Frontal cortex (tissue), 4 donors: ENCODE measurements at places on chromosomes 5 and 9. TPM values are rescaled to one million over a fixed set of nuclear protein-coding genes. Genes with fewer than 3 reads are reported as not detected.

- DNase-seq, result peak; percentile 53
Observed at GRCh38 chr9:122370869-122371755, at the start of gene PTGS1. Gene PTGS1, plus strand, starts transcription at chr9:122371024. Its CDS starts 61 bp downstream, at chr9:122371085.

GRCh38 chr5:127299678-127300077, 9.1 kb downstream of the MEGF10 start:
- no peak for DNase-seq

- DNase-seq, result no peak
Observed at GRCh38 chr5:39400713-39401578, 23.8 kb downstream of the DAB2 start.

DNA sequence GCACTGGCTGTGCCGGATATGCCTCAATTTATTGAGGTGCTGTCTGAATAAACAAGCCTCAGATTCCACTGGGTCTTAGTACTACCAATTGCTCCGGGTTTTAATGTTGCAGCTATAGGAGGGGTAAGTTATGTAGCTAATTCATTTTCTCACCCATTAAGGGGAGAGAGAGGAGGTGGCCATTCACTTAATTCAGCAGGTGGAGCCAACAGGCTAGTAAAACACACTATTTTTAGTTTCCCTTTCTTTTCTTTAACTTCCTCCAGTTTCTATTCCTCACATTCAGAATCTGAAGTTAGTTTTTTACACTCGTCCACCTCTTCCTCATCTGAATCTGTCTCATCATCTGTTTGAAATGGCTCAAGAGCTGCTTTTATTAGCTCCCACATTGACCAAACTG, 105.6 kb upstream of the CDH10 start:
- DNase-seq, result no peak

- DNase-seq, result no peak
Observed at GRCh38 chr5:151863566-151863965, 61.1 kb downstream of the GLRA1 start.

- no peak for DNase-seq
Observed at GRCh38 chr5:10649666-10650380, 86.0 kb downstream of the ANKRD33B start.

- no peak for DNase-seq
Observed at GRCh38 chr5:74028406-74028805, 402.4 kb downstream of the ARHGEF28 start.

GRCh38 chr9:6960777-6961176, 203.0 kb downstream of the KDM4C start:
- no peak for DNase-seq

DNA sequence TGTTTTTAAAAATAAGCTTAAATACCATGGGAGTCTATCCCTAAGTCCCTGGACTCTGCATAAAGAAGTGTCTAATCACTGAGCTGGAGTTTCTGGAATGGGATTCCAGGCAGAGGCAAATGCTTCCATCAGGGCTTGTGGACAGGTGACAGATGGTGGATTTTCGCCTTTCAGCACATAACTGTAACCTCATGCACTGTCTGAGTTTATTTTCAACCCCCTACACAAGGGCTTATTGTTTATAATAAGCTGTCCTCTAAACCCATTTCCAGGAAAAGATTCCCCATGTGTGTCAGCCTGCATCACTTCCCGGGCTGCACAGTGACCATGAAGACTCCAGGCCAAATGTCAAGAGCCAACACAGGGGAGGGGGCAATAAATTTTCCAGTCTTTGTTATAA, 264.0 kb downstream of the PIK3R1 start:
- no peak for DNase-seq

DNA sequence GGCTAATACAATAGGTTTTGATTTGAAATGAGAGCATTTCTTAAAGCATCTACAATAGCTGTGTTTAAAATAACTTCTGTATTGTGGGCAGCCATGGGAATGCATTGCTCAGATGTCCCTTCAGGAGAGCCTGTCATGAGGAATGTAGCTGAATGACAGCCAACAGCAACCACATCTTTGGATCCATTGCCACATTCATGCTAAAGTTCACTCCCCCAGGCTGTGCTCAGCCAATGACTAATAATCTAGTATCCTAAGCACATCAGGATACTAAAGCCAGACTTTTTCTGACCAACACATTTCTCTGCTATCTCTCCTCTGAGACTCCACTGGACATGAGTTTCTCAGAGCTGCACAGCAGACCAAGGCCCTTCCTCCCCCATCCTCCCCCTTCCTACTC, 45.5 kb downstream of the HTR1A start:
- DNase-seq, result no peak

DNA sequence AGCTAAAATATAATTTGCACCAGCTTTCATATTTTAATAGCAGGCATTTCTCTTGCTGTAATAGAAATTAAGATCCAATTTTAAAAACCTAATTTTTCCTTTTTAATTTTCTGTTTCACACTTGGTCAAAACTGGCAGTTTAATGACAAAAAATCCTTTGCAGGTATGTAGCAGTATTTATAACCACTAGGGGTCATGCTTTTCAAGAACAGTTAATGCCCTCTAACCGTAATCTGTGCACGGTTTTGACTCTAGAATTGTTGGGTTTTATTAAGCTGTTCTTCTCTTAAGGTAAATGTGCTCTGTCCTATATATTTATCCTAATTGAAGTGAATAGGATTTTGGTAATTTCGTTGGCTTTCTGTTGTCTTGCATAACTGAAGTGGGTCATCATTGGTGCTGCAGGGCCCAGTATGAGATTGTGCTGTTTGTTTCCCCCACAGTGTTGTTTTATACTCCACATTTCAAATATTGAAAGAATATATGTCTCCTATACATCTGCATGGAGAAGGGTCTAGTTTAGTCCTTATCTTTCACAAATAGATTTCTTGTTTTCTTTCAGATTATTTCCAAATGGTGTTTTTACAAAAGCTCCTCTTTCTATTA, 107.4 kb downstream of the SCAMP1 start:
- DNase-seq, result no peak

- DNase-seq, result no peak
Observed at GRCh38 chr9:87644659-87645058, 81.3 kb upstream of the CTSL start.

GRCh38 chr9:78697618-78698017, 400.7 kb downstream of the PSAT1 start:
- DNase-seq, result no peak

DNA sequence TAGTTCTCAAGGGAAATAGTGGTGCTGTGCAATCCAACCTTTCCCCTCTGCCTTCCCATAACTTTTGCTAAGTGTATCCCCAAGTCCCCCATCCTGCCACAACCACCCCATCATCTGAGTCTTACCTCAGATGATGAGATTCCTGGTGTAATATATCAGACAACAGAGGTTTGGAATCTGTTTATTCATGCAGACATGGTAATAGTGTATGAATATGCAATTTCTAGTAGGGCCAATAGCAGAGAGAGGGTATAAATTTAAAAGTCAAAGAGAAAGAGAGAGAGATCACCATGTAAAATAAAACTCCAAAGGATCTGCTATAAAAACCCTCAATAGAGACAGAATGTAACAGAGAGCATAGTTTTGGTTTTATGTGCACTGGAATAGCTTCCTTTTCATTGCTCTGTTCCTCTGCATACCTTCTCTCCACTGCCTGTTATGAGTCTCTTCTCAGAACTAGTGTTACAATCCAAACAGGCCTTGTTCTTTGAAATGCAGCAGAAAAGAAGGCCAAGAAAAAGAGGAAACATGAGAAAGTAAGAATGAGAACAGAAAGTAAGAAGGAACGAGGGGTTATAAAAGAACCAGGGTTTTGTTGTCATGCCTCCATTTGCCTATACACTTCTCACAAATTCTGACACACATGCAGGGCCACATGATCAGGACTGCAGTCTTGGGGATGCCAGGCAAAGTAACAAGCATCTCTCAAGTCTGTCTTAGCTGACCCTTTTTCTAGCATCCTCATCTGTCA, 278.0 kb downstream of the CETN3 start:
- no peak for DNase-seq

C1QTNF2 gene
- 2.0 TPM for total RNA-seq

SEC16A gene
- total RNA-seq, result 9.0 TPM

TTC23L gene
- total RNA-seq, result 5.7 TPM

CCNG1 gene
- 133 TPM for total RNA-seq

CCDC69 gene
- 0.41 TPM for total RNA-seq

MAMDC2 gene
- total RNA-seq, result 2.0 TPM

AKNA gene
- 3.3 TPM for total RNA-seq
